ENCODE measurements at places on chromosomes 3 and 15.

- no peak for DNase-seq
These were observed 19.8 kb upstream of the VILL start for GRCh38 chr3:37970802-37971201.

GRCh38 chr15:67254238-67255175 is at the start of the genes AAGAB and IQCH:
Gene AAGAB (minus strand): TSS chr15:67254661. CDS start chr15:67254631, 30 bp downstream.
Gene IQCH (plus strand): TSS chr15:67254786. CDS start chr15:67254897, 111 bp downstream.
- DNase-seq = peak; percentile 99

- no peak for DNase-seq
These were observed 37.8 kb upstream of the IL20RB start for GRCh38 chr3:136919799-136920580.

- DNase-seq = no peak
These were observed 208.7 kb upstream of the CDIN1 start for GRCh38 chr15:36370731-36371112.

DNA sequence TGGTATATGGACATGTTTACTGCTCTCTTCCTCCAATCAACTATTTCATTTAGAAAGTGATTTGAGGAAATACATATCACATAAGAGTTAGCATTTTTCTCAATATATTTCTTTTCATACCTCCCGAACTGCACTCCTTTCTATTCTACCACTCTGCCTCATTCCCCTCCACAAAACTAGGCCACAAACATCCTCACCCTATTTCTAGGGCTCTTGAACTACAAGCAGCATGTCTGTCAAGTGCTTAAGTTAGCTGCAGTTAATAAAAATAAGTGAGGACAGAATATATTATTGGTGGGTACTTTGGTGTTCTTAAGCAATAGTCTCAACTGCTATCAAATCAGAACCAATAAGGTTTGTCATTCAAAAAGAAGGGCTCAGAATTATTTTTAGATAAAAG is 125.1 kb downstream of the CLASP2 start:
- no peak for DNase-seq

- DNase-seq = no peak
These were observed 9.6 kb downstream of the CHST13 start for GRCh38 chr3:126533506-126533905.

DNA sequence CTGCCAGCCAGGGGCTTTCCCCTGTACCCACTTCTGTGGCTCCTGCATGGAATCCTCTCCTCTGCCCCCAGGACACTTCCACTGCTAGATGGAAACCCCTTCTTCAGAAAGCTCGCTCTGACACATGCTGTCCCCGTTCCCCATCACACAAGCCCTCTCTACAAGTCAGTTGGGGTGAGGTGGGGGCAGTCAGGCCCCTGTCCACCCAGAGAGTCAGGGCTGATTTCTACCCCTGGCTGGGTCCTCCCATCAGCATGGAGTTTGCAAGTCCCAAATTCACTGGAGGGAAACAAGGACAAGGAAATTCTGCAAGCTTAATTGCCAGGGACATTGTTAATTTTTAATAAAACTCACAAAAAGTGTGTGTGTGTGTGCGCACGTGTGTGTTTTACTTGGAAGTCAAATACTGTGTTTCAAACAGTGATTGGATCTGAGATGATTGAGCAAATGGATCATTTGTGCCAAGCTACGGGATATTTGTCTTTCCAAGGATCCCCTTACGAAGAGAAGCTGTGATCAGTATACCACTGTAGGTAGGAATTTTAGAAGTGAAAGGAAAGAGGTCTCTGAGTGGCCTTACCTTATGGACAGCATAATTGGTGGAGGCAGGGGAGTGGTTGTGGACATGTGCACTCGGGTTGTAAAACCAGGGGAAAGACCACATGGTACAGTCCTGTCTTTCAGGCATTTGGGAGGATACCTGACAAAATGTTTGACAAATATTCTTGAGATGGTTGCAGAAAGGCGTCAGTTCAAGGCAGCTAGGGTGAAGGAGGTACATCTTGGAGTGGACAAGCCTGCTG is 1.5 kb upstream of the AMOTL2 start:
- DNase-seq = no peak

GRCh38 chr3:61829722-61830350 is 268.5 kb downstream of the PTPRG start:
- no peak for DNase-seq

GRCh38 chr15:82030176-82030575 is 15.6 kb downstream of the MEX3B start:
- no peak for DNase-seq

DNA sequence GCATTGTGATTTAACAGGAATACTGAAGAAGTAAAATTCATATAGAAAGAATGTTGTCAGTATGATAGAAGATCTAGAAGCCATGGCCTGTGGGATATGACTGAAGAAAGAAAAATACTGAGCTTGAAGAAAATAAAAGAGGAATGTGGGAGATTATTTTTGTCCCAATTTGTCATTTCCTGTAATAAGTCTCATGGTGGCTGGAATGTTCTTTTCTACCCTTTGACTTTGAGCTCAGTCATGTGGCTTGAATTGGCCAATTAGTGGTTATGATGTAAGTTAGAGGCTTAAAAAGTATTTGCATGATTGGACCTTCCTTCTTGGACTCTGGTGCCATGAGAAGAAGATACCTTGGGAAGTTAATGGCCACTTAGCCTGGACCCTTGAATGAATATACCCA is 14.1 kb downstream of the APH1B start:
- DNase-seq = no peak

- no peak for DNase-seq
These were observed 289.9 kb downstream of the SATB1 start for GRCh38 chr3:18135060-18135814.

GRCh38 chr3:194255252-194256039 is 95.7 kb downstream of the CPN2 start:
- DNase-seq = no peak

DNA sequence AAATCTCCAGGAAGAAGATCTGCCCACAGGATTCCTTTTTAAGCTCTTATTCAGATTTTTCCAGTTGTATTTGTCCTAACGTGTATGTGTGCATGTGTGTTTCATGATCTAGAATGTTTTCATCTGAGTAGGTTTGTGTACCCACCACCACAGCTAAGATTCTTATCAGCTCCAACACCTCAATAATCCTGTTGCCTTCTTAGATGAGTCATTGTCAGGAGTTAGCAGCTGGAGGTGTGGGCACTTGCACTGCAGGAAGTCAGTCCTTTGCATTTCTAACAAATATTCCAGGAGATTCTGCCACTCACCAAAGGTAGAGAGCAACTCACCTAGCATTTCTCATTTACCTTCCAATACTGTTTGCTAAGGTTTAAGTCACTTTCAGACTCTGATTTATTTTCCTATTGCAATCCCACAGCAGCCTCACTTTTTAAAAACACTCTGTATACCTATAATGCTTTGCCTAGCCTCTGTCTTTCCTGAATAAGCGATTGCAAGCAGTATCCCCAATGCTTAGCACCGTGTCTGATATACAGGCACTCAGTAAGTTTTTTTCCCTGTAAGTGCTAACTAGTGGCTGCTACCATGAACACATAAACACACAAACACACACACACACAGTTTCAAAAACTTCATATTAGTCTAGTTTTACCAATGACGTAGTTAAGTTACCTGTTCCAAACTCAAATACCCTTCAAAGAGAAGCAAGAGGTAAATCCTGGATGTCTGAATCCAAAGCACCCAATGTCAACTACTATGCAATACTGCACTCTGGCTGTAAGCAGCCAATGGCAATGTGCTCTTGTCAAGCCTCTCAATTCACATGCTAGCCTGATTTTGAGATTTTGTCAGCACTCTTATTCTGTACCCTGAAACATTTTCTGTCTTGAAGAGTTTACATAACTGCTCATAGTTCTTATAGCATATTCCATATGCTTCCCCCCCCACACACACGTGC is 713.5 kb upstream of the LMCD1 start:
- DNase-seq = no peak

DNA sequence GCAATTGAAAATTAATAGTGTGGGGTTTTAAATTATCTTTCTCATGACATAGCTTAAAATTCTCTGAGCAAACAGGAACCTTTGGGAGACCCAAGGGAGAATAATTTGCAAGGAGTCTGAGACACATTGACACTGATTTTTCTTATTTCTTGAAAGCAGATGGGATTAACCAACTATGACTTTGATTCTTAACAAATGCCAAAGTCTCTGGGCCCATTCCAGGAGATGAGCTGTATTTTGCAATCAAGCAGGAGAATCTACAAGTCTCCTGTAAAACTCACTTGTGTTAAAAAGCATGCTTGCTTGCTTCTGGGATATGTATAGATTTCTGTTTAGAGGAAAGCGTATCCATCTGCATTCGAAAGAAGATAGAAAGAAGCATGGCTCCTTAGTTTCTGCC is 71.3 kb upstream of the STT3B start:
- no peak for DNase-seq

- DNase-seq = no peak
These were observed 416.2 kb downstream of the IGSF11 start for GRCh38 chr3:118618247-118619040.

DNA sequence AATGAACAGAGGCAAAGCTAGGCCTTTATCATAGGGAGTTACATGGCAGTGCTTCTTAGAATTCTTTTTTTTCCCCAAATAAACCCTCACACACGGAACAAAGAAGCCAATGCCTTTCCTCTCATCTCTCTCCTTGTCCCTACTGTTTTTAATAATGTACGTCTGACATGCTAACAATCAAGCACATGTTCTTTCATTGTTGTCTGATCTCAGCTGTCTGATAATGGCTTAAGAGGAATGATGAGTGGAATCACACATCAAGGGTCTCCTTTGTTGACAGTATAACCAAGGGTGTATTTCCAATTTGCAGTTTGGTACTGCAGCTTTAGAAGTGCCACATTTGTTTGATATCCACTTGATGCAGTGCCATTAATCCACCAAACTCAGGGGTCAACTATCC is 34.8 kb upstream of the EPHA3 start:
- no peak for DNase-seq

DNA sequence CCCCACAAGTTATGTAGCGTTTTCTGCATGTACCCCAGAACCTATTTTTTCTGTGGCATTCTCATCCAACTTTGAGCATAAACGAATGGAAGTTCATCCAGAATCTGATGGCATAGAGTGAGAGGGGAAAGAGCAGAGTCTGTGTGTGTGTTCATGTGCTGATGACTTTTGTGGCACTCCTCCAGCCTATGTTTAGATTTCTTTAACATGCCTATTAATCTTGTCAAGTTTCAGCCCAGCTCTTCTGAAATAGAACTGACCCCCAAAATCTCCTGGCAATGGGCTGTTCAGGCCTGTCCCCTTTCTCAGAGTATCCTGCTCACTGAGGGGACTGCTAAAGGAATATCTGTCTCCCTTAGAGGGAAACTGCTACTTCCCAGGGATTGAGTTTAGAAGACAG is 56.4 kb upstream of the NEO1 start:
- no peak for DNase-seq

- no peak for DNase-seq
These were observed 59.6 kb downstream of the ATP10A start for GRCh38 chr15:25803541-25803940.

GRCh38 chr3:126488185-126488584 is 12.5 kb upstream of the ZXDC start:
- DNase-seq = no peak

GRCh38 chr3:72888546-72889309 is 882 bp downstream of the GXYLT2 start:
- no peak for DNase-seq

- DNase-seq = no peak
These were observed 15.7 kb upstream of the ETV5 start for GRCh38 chr3:186124592-186124991.

GRCh38 chr15:72474466-72474911 is 359 bp downstream of the ARIH1 start:
- DNase-seq = no peak

- no peak for DNase-seq
These were observed 37.6 kb upstream of the ADCY5 start for GRCh38 chr3:123486460-123486859.

DNA sequence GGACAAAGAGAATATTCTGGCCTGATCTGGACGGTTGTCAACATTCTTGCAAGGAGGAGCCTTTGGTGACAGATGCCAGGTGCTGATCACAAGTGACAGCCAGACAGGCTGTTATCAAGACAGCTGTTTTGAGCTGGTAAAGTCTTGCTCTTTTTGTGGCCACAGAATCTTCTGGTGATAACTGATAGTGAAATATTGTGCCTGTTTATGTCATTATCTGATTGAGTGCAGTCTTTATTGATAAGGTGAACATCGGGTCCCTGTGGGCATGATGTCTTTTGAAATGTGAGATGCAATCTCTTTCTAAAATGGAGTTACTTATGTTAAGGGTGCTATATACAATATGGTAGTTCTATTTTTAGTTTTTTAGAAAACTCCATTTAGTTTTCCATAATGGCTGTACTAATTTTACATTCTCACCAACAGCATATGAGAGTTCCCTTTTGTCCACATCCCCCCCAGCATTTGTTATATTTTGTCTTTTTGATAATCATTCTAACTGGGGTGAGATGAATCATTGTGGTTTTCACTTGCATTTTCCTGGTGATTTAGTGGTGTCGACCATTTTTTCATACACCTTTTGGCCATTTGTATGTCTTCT is 10.7 kb downstream of the CEP63 start:
- DNase-seq = no peak

DNA sequence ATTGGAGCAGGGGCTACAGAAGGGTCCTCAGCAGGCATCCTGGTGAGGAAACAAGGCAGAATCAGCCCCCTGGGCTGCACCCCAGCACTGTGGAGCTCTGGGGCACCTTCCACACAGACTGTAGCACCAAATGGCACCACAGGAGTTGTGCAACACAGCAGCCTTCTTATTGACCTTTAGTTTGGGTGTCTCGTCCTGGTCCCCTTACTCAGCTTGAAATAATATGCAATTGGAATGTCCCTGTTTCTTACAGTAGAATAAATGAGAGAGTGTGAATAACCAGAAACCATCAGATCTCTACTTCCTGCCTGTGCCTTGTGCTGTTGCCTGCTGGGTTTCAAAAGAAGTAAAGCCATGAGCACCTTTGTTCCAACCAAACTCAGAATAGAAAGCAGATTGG is 44.5 kb downstream of the RPLP1 start:
- DNase-seq = no peak

- DNase-seq = no peak
These were observed 20.7 kb upstream of the POMGNT2 start for GRCh38 chr3:43126536-43126935.

- no peak for DNase-seq
These were observed 17.5 kb upstream of the HHATL start for GRCh38 chr3:42720126-42720525.

- no peak for DNase-seq
These were observed 9.4 kb downstream of the PTPRG start for GRCh38 chr3:61570813-61571212.

- DNase-seq = no peak
These were observed 52.8 kb upstream of the UTS2B start for GRCh38 chr3:191383124-191383523.

GRCh38 chr3:126900859-126901540 is 81.9 kb upstream of the PLXNA1 start:
- no peak for DNase-seq

DNA sequence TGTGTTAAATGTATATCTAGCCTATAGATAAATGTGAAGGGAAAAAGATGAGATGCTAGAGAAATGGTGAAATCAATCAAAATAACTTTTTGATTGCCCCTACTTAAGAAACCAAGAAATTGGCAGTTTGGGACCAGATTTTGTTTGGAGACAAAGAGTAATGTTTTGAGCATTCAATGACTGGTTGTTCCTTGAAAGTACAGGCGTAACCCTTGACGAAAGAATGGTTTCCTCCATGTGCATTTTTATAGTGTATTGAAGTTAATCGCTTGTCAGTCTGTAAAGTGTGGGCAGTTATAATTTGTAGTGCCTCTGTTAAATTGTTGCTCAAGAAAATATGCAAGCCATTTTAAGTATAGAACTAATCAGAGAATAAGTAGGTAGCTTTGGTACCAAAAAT is 1.2 kb downstream of the KIF23 start:
- DNase-seq = no peak

All from chondrocyte (in vitro differentiated cells).